ENCODE measurements at places on chromosomes 7 and 10. TPM values are rescaled to one million over a fixed set of nuclear protein-coding genes. Genes with fewer than 3 reads are reported as not detected.
A peak's percentile ranks its signal among the peaks of the same experiment; 100 is the strongest.

DNA sequence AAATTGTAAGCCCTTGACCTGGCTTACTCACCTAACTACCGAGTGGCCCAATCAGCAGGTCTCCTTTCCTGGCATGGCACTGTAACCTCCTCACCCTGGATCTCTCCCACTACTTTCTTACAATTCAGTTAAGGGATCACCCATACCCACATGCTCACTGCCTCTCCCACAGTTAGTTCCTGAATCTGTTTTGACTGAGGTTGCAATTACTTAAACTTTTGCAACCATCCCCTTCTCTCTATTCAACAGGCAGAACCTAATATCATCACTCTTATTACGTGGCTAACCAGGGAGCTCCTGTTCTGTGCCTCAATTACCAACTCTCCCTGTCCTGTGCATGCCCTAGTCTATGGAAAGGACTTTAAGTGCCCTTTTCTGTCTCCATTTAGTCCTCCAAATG lies 84.2 kb upstream of the IKZF1 start:
- DNase-seq = no peak

- DNase-seq = no peak
Measured at GRCh38 chr7:150740053-150740452, 2.8 kb downstream of the GIMAP5 start.

DNA sequence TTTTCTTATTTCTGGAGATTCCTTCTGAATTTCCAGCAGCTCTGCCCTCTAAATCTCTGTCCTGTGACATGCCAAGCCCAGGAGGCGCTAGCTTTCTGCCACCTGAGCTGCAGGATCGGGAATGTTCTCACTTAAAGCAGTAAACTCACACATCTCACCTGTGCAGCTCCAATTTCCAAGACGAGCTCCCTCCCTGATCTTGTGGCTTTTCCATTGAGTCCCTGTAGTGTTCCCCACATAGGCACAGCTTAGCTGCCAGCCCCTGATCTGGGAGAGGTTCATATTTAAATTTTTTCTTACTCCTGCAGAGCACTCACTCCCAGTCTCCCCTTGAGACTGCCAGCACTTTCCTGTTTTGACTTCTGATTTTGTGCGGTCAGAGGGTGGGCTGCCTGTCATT lies 479.3 kb downstream of the GLRX3 start:
- no peak for DNase-seq

Gene TMEM26
- total RNA-seq = not detected

Gene ATOH7
- 0.86 TPM for total RNA-seq

Gene NMT2
- 33.4 TPM for total RNA-seq

Gene TUBAL3
- not detected for total RNA-seq

Gene SLF2
- 35.9 TPM for total RNA-seq

DNA sequence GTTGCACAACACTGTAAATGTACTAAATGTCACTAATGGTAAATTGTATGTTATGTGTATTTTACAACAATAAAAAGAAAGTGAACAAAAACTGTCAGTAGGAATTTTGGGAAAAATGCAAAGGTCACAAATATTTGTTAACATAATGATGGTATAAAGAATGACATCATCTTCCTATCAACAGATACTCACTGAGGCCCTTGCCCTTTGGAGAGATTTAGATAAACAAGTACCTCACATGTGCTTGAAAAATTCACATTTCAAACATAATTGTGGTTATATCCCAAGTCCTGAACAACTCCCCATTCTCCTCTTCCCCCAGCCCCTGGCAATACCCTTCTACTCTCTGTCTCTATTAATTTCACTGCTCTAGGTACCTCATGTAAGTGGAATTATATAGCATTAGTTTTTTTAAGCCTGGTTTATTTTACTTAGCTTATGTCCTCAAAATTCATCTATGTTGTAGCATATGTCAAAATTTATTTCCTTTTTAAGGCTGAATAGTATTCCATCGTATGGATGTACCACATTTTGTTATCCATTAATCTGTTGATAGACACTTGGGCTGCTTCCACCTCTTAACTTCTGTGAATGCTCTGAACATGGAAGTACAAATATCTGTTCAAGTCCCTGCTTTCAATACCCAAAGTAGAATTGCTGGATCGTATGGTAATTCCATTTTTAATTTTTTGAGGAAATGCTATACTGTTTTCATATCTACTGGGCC lies 90.5 kb downstream of the WIPF3 start:
- DNase-seq = no peak

GRCh38 chr7:45595809-45596664 lies 21.9 kb downstream of the ADCY1 start:
- no peak for DNase-seq

GRCh38 chr7:609365-609764 lies 89.7 kb upstream of the PDGFA start:
- no peak for DNase-seq

GRCh38 chr7:18386607-18387006 lies 108.9 kb upstream of the HDAC9 start:
- no peak for DNase-seq

- DNase-seq = no peak
Measured at GRCh38 chr7:134371536-134371935, 54.8 kb upstream of the SLC35B4 start.

DNA sequence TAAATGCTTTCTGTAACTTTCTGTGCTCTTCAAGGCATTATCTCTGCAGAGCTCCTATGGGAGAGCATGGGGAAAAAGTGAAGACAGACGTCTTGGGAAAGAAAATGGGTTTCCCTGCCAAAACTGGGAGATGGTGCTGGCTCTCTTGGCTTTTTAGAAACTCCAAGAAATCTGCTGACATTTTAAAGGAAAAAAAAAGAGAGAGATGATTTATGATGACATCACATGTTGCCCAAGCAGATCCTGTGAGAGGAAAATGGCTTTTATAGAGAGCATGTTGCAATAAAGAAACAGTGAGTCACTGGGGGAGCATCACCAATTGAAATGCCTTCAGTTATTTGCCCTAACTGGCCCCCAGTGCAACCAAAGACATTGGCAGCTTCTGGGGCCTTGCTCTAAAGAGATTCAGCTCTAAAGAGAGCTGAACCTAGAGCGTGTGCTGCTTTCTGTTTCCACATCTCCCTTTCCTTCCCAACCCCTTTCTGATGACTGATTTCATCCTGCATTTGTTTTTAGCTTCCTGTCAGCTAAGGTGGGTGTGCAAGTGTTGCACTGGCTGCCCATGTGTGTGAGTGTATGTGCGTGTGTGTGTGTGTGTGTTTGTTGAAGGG lies 37.7 kb downstream of the LRMDA start:
- DNase-seq = no peak

DNA sequence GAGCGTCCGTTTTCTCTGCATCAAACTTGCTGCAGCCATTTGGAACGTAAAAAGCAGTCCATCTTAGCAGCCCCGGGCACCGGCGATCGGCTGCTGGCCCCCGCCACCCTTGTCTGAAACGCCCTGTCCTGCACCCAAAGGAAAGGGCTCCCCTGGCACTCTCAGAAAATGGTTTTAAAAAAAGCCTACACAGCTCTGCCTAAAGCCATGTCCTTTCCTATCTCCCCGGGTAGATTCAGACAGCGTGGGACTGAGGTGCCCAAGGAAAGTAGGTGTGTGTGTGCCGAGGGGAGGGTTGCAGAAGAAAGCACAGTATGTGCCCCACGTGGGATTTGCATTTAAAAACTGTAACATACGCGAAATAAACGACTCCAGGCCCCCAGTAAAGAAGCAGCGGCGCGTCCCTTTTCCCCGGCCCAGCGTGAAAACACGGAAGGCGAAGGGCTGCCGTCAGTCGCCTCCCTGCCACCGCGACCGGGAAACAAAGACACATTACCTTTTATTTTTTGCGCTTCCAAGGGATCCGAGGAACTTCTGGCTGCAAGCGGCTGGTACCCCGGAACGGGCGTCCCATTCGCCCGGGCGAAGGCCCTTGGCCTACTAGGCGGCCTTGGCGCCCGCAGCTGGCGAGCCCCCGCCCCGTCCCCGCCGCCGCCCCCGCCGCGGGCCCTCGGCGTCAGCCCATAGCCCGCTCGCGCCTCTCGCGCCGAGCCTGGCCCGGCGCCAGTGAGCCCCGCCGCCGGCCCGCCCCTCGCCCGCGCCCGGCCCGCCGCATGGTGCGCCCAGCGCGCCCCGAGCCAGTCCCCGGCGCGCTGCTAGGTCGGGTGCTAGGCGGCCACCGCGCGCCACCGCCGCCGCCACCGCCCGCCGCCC lies 304.6 kb downstream of the PRPF18 start:
- peak; percentile 52 for DNase-seq

DNA sequence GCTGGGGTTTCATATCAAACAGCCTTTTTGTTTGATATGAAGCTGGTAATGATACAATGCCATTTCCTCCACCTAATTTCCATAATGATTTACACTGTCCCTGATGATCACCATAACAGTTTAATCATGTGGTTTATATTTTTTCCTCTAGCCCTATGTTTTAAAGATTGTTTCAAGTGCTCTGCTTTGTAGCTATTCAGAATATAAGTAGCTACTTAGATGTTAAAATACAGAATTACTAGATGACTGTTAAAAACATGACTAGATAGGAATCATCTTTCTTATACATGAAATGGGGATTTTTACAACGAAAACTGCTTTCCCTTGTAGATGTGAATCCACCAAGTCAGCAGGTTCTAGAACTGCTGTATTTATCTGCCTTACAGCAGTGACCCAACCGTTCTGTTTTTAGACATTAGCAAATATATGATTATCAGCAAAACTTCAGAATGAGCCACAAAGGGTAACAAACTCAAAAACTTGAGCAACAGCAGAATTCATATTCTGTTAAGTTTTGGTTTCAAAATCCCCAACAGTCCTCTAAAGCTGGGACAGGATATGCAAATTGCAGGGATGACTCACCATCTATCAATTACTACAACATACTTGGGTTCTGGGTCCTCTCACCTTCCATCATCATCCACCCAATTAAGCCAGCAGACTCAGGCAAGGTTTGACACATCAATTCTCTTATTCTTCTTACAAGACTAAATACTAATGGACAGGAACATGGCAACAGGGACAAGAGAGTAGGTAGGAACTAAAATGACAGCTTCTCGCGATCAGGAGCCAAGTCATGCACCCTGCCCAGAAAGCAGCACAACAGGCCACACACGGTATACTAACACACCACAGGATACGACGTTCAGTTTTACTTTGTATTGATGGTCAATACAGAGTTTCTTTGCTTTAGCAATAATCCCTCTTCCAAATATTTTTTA lies 83.9 kb downstream of the PIP4K2A start:
- DNase-seq = no peak

DNA sequence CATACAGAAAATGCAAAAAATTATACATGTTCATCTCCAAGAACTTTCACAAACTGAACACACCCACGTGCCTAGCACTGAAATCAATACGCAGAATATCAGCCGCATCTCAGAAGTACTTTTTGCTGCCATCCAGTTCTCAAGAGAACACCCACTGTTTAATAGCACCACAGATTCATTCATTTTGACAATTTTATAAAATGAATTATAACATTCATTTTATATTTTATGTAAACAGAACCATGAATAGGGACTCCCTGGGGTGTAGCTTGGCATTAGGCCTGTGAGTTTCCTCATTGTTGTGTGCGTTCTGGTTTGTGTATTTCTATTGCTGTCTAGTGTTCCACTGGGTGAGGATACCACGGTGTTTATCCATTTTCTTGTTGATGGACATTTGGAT lies 77.3 kb upstream of the PIP4K2A start:
- no peak for DNase-seq

Gene CUZD1
- total RNA-seq = 2.4 TPM

- no peak for DNase-seq
Measured at GRCh38 chr10:98254234-98254974, 13.6 kb downstream of the LOXL4 start.

DNA sequence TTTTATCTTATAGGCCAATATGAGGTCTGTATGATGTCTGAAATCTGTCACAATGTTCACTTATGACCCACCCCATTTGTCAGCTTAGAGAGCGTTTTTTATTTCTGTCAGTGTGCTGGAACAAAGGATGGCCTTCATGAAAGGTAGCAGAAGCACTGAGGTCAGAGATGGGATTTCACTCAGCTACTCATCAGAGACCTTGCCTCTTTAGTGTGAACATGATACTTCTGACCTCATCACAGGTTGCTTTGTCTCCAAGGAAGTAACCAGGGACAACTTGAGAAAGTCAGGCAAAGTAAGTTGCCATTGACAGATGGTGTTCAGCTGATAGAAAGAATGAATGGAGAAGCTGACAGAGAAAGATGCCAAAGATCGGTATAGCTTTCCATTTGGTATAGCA lies 16.3 kb downstream of the YAE1 start:
- DNase-seq = no peak

Gene DOCK1
- 19.7 TPM for total RNA-seq

DNA sequence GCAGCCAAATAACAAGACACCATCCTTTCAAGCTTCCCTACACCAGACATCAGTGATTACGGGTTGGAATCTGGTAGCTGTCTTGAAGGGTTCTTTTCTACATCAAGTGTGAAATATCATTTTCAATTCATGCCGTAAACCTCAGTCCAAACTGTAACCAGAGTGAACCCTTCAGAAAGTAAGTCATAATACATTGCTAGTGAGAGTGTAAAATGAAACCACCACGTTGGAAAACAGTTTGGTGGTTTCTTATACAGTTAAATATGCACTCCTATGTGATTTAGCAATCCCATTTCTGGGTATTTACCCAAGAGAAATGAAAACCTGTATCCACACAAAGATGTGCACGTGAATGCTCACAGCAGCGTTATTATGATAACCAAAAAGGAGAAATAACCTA lies 25.6 kb upstream of the ZC3HAV1L start:
- DNase-seq = no peak

DNA sequence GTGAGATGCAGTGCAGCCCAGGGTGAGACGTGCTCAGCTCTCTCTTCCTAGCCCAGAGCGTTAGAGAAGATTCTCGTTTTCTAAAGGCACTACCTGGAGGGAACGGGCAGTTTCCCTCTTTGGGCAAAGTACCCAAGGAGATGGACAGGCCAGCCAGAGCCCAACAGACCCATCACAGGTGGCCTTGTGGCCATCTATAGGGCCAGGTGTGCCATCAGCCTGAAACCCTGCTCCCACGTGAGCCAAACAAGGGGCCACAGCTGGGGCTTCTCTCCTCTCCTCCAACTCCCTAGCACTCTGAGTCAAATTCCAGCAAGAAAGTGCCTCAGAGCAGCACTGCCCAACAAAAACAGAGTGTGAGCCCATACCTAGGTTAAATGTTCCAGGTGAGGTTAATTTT lies 22.3 kb downstream of the CHST15 start:
- DNase-seq = no peak

Gene TACR2
- total RNA-seq = not detected

Gene CARD11
- total RNA-seq = 1.4 TPM

DNA sequence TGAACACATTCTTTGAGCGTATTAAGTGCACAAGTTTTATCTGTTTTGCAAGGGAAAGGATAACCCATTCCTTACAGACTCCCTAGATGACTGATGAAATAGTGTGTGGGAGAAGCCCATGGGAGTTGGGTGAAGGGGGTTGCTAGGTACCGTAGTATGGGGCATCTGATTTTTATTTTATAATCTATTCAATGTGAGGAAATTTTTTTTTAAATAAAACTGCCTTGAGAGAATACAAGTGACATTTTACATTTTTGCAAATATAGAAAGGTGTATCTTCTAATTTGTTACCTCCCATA lies 1.4 kb downstream of the BTAF1 start:
- DNase-seq = no peak

GRCh38 chr10:32036922-32037321 lies 19.3 kb downstream of the KIF5B start:
- DNase-seq = no peak

GRCh38 chr10:33661580-33662336 lies 327.3 kb upstream of the NRP1 start:
- DNase-seq = peak; percentile 28

Data from glutamatergic neuron (in vitro differentiated cells).